ENCODE measurements at places on chromosomes 3 and 15.

DNA sequence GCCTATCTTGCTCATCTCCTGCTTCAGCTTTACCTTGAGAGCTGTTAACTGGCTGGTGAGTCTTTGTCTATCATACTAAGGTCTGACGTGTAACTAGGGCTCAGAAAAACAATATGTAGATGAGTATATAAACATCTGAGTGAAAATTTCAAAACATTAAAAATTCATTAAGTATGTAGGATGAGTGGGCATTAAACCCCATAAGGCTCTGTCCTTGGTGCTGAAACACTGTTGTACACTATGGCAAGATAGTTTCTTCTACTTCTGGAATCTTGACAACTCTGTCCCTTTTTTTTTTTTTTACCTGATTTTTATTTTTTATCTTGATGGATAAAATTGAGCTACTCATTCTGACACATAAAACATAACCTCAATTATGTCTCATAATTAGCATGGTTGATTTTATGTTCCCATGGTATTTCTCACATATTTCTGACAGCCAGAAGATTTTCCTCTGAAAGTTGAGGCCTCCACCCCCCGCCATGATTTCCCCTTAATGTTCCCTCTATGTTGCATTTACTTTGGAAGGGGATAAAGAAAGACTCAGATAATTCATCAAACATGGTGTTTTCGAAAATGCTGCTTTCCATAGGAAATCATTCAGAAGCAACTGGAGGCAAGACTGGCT is 54.3 kb downstream of the DGKG start:
- DNase-seq, result peak; percentile 45

- no peak for DNase-seq
Observed at GRCh38 chr15:100167884-100168375, 173.8 kb downstream of the ADAMTS17 start.

DNA sequence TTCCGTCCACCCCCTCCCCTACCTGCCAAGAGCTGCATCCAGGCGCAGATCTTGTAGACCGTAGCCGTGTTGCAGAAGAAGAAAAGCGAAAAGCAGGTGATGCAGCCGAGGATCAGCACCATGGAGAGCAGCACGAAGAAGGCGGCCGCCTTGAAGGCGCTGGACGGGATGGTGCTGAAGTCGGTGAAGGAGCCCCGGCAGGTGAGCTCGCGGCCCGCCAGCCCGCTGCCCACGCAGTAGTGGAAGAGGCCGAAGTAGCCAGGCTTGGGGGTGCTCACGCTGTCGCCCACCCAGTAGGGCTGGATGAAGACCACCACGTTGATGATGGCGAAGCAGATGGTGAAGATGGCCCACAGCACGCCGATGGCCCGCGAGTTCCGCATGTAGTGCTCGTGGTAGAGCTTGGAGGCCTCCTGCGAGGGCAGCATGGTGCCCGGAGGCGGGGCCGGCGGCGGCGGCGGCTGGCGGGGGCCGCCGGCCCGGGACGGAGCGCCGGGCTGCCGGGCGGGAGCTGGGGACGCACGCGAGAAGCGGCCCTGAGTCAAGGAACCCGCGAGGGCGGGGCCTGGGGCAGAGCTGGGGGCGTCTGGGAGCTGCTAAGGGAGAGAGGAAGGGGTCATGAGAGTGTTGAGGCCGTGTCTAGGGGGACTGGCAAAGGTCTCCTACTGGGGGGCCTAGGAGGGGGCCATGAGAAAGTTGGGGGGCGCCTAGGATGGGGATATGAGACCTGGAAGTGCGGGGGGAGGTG is 1.2 kb downstream of the LHFPL4 start:
- peak; percentile 61 for DNase-seq

DNA sequence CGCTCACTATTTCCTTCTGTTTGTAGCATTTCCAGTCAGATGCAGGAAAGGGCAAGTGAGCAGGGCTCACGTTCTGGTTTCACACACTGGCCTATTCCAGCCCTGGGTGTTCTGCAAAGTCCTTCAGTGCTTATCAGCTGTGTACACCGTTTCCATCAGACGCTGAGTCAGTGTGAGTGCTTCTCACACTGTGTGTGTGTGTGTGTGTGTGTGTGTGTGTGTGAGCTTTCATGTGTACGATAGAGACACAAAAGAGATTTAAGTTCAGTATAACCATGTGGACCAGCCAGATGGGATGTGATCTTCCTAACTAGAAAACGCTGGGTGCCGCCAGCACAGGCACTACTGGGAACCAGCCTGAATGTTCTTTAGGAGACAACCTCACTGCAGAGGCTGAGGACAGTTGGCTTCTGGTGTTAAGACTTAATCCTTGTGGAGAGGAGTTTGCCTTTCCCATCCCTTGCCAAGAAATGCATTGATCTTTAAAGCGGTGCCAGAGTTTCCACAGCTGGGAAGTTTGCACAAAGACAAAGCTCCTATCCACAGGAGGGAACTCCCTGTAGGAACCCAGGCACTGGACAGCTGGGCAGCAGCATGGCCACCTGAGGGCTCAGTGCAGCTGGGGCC is 3.9 kb upstream of the CHSY1 start:
- DNase-seq, result no peak

DNA sequence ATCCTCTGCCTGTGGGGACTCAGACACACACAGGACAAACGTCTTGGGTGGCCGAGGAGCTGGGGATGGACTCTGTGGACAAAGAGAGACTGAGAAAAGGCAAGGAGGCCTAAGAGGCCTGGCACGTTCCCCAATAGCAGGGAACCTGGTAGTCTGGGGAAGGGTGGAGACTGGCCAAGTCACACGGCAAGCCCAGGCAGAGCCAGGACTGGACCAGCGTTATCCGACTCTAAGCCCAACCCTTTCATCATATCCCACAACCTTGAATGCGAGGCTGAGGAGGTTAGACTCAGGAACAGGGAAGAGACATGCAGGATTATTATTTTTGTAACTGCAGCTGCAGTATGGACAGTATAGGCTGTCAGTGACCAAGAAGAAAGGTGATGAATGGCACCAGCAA is 53.4 kb downstream of the SLC6A11 start:
- no peak for DNase-seq

DNA sequence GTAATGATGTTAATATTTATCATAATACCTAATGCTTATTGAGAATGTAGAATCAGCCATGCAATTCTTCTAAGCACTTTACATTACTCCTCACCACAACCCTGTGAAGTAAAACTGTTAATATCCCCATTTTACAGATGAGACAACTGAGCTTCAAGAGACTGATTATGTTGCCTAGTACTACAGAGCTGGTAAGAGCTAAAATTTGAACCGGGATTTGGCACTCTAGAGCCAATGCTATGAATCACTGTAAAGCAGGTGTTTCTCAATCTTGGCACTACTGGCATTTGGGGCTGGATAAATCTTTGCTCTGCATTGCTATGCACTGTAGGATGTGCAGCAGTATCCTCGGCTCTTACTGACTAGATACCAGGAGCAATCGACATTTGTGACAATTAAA is 367.7 kb downstream of the MAGI1 start:
- no peak for DNase-seq

DNA sequence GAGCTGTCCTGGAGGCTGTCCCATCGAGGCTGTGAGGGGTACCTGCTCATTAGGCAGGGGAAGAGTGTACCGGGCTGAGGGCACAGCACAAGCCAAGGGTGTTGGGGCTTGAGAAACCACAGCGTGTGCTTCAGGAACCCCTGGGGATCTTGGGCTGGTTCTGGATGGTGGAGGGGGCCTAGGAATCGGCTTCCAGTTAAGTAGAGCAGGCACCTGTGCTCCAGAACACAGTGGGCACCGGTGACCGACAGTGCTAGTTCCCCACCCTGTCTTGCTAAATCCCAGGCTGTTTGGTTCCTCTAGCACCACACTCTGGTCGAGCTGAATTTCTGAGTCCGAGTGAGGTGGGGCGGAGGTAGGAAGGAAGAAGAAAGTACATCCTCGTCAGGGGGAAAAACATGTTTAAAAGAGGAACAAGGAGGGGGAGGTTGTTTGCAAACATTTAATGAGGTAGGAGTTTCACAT is 29.1 kb downstream of the SLC6A6 start:
- DNase-seq, result no peak

GRCh38 chr3:131067983-131068382 is 41.3 kb downstream of the NEK11 start:
- DNase-seq, result no peak

DNA sequence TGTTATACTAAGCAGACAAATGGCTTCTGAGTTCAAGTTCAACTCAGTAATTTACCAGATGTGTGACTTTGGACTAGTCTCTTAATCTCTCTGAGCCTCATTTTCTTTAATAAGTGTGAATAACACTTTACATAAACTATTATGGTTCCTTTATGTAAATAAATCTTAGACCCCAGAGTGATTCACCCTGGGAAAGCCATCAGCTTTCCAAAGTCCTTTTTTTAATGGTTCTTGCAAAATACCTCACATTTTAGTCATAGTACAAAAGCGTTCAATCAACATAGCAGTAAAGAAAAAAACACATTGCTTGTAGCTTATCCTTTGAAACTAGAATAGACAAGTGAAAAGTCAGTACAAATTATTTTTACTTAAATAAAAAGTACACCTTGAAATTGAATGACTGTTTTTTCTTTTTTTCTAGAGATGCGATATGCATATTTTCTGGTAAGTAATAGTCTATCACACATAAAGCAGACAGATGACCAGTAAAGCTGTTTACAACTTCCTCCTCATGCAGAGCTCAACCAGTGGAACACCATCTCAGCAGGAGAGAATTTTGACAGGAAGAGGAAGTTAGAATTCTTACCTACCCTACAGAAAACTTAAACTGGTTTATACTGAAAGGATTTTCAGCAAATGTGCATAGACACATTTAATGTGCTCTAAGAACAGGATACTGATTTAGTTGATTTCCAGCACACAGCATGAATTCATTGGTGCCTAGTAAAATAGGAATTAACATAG is 123.0 kb upstream of the AGBL1 start:
- DNase-seq, result no peak

DNA sequence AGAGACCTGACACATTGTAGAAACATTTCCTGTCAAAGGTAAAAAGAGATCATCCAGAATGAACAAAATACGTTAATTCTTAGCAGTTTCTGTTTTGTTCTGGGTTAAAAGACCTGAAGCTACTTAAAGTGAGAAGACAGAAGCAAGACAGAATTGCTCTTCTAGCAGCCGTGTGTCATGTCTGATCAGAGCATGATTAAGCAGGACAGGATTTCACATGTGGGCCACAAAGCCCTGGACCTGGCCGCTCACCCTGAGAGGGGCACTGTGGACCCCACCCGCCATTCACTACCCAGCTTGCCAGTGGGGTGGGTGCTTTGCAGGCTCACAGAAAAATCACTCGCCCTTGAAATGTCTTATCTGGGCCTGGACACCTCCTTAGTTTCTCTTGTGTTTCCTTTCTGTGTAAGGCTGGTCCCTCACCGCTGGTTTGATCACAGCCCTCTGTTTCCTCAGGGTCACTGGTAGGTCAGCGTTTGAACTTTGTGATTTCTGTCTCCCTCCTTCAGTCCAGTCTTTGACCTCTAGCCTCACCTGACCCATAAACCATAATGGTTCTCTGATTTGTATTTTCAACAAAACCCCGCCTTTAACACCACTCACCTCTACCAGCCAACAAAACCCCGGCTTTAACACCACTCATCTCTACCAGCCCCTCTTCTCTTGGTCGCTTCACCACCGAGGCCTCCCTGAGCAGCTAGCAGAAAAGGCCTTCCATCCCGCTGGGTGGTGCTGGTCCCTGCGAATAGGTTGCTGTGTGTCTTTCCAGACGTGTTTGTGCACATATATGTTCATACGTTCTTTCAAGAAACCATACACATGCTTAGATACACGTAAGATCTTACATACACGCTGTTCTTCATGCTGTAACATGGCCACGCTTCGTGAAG is 185.0 kb downstream of the OR4M2 start:
- no peak for DNase-seq

DNA sequence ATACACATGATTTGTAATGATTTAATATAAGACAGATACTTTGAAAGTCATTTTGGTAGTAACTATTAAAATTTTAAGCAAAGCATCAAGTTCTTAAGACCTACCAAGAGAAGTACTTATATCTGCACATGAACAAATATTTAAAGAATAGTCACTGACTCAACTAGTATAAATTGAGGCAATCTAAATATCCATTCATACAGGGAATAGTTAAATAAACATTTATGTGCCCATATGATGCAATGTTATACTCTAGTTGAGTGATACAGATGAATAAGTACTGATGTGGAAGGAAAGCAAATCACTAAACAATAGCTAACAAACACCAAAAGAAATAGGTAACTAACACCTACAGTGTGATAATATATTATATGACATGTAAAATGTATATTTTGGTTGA is 527.7 kb downstream of the EPHA3 start:
- no peak for DNase-seq

GRCh38 chr3:66762916-66763693 is 235.0 kb upstream of the KBTBD8 start:
- DNase-seq, result peak; percentile 14

GRCh38 chr15:82647835-82648256 is 683 bp upstream of the CPEB1 start:
- DNase-seq, result no peak

DNA sequence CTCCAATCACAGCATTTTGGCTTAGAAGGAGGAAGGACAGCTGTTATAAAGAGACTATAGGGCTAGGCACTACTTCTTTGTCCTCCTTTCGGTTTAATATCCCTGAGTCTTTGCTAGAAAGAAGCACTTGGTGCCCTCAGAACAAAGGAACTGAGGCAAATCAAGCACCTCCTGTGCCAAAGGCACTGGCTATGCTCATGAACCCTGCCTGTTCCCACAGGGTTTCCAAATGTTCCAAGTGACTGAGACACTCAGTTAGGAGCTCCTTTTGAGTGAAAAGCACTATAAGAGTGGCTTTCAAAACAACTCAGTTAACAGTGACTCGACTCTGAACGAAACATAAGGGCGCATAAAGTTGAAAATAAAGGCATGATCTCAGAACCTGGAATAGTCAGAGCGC is 25.0 kb downstream of the TBC1D2B start:
- no peak for DNase-seq

GRCh38 chr15:100595964-100596363 is 6.0 kb downstream of the LINS1 start:
- DNase-seq, result no peak

- DNase-seq, result no peak
Observed at GRCh38 chr3:3628676-3629328, 170.4 kb upstream of the LRRN1 start.

GRCh38 chr15:98853161-98853560 is 154.4 kb downstream of the PGPEP1L start:
- DNase-seq, result peak; percentile 85

DNA sequence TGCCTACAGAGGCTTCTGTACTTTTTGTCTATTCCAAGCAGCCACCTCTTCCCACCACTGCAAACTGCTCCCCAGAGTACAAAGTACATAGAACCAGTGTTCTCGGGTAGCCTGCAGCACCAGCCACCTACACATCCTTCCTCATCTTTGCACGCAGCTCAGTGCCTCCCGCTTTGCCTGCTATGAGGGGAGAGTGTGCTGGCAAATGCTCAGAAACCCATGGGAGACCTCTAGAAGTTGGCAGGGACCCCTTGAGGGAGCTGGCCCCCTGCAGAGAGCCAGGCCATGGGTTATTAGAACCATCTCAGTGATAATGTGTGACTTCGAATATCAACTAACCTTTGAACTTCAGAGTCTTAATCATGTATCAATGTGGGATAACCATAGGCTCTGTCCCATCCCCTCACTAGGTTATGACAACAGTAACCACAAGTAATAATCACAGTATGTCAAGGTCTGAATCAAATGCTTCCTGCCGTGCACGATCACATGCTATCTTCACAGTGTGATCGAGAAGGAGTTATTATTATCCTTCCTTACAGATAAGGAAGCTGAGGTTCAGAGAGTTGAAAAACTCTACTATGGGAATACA is 22.8 kb upstream of the SMAD3 start:
- no peak for DNase-seq

GRCh38 chr3:50612234-50612882 is 784 bp upstream of the CISH start:
- no peak for DNase-seq
